ENCODE measurements at places on chromosomes 6 and 20.

DNA sequence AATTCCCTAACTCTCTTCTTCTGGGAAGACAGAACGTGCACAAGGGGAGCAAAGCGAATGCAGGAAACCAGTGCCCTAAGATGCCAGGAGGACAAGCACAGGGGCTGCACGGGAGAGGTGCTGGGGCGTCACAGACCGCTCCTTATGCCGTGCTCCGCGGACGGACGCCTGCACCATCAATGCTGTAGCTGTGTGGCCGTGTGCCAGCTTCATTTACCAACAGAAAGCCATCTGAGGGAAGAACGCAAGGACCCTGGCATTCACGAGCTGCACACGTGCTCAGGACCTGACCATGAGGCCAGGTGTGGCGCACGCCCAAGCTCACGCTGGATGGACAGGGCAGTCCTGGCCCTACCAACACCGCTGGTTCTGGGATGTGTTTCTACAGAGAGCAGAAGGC lies 35.4 kb downstream of the WDR27 start:
- no peak for DNase-seq

GRCh38 chr6:133886104-133886775 lies 2.7 kb upstream of the TCF21 start:
- DNase-seq = no peak

DNA sequence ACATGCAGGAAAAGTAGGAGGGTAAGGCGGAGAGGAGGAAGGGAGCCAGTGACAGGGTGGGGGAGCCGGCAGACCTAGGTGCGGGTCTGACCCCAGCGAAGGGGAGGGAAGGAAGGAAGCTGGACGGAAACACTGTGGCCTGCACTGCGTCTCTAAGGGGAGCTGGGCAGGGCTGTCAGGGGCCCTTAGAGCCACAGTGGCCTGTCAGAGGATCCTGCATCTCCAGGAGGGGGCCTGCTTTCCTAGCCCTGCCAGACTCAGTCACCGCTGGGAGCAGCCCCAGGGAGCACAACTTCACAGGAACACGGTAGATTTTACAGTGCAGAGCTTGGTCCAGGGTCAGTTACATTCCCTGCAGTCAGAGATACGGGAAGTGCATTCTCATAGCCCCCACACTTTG lies 118.2 kb downstream of the PACRG start:
- DNase-seq = no peak

DNA sequence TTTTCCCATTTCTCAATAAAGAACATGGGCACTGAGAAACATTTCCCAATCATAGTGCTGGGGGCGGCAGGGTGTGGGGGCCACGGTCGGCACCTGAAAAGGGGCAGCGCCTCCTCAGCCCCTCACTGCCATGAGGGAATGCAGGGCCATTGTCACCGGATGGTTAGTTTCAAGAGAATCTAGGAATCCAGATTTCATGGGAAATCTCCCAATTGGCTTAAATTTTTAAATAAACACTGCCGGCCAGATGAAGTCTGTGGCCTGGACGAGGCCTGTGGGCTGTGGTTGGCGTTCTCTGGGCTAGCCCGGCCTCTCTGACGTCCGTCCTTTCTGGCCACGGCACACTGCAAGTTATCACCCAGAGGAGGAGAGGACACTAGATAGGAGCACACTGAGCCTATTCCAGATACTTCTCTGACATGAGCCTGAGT lies 25.6 kb downstream of the MANBAL start:
- DNase-seq = no peak

- DNase-seq = no peak
These were observed 72.2 kb upstream of the NAA20 start for GRCh38 chr20:19944772-19945459.

GRCh38 chr6:41713159-41713649 lies 22.2 kb downstream of the TFEB start:
- no peak for DNase-seq
